ENCODE measurements at places on chromosomes 4 and X. TPM values are rescaled to one million over a fixed set of nuclear protein-coding genes. Genes with fewer than 3 reads are reported as not detected.

- no peak for DNase-seq
Measured at GRCh38 chr4:77196866-77197265, 39.9 kb downstream of the CCNG2 start.

GRCh38 chr4:41241919-41242318, 14.8 kb upstream of the UCHL1 start:
- DNase-seq, result no peak

GRCh38 chrX:40247848-40248622, 150.3 kb upstream of the BCOR start:
- DNase-seq, result no peak

- no peak for DNase-seq
Measured at GRCh38 chrX:22078117-22078516, 46.0 kb downstream of the PHEX start.

GNPDA2 gene
- 41.4 TPM for total RNA-seq

DNA sequence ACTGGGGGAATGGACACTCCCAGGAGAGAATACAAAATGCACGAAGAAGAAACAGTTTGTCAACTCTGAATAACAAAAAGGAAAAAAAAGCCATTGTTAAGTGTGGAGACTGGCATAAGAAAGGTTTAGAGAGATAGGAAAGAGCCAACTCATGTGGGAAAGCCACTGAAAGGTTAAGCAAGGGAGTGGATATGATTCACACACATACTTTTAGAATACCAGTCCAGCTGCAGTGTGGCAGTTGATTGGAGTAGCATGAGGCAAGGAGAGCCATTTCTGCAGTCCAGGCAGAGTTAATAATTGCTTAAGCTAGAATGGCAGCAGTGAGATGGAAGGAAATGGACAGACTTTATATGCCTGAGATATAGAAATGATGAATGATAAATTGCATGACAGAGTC, 36.9 kb upstream of the ADAD1 start:
- peak; percentile 81 for DNase-seq

- DNase-seq, result peak; percentile 41
Measured at GRCh38 chrX:77820091-77820727, 34.2 kb upstream of the ATRX start.

DNA sequence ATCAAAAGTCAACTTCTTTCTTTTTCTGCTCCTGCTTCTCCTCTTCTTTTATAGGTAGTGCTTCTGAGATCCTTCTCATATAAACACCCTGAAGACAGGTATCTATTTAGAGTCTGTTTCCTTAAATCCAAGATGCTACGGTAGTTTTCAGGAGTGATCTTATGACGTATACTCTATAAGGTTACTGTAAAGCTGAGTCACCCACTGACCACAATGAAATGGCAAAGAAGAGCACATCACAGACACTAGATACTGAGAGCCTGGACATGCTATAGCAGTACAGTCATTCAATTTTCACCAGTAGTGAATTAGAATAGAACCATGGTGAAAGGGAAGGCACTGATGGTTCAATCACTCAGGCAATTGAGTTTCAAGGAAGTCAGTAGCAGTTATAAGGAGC, 412.5 kb downstream of the ADAM29 start:
- DNase-seq, result peak; percentile 18

DNA sequence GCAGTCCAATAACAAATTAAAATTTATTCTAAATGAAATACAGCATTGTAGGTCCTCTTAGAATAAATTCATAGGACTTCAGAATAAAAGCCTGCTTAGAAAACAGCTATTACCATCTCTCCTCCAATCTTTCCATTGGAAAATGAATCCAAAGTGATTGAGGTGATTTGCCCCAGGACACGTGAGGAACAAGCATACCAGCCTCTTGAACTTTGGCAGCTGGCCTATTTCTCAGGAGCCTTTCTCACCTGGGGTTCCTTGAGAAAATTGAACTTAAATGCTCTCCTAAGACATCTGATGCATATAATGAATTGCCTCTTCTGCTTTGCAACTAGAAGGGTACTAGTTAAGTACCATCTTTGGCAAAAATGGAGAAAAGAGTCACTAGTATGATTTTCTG, 13.5 kb downstream of the ARHGAP24 start:
- no peak for DNase-seq

GRCh38 chr4:74005528-74005927, 7.1 kb upstream of the CXCL5 start:
- DNase-seq, result no peak

NLGN3 gene
- total RNA-seq, result 1.5 TPM

FRG2 gene
- not detected for total RNA-seq

KLHL2 gene
- total RNA-seq, result 43.6 TPM

DNA sequence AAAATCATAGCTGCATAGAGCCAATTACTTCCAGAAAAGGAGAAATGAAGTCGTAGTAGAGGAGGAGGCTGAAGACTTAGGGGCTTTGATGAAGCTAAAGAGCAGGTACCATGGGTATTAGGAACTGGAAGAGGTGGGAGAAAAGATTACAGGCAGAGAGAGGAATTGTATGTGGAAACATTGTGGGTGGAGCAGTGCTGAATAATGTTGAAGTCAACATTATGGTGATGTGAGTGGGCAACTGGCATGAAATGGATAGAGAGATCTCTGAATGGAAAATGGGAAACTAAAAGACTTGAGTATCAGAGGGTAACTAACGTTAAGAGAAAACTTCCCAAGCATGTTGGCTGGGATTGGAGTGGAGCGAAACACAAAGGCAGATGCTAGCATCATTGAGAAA, 92.5 kb downstream of the AREG start:
- DNase-seq, result peak; percentile 31

FAM184B gene
- not detected for total RNA-seq

DNA sequence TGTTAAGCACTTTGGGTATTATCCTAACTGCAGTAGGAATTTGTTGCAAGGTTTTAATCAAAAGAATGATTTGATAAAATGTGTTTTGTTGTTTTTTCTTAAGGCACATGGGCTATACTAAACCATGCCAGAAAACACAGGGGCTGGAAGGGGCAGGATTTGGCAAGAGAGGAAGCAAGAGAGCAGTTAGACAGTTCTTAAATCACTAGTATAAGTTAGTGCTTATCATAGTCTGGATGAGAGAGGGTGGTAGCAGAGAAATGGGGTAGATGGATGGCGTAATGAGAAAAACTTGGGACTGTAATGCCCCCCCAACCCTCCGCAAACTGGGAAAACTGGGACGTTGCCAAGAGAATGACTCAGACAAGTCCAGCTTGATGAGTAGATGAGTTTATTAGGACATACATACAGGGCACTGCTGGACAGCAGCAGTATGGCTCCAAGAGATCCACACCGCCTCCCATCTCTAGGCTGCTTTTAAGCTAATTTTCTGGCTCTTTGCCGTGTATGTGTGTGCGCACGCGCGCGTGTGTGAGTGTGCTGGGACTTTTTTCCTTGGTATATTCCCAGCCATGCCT, 151.5 kb downstream of the PDLIM5 start:
- DNase-seq, result peak; percentile 64

AFP gene
- total RNA-seq, result 0.90 TPM

DNA sequence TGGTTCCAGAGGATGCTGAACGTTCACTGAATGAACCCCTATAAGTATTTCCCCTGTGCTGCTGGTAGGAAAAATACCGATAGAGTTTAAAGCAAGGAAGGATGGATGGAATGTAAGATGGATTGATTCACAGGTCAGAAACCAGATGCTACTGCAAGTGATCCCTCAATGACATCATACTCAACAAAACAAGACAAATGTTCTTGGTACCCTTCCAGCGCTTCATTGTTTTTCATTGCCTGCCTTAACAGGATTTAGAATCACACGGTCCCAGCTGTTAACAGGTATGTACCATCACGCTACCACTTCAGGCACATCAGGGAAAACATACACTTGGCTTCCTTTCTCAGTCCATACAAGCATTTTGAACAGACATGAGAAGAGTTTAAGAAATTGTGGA, 118.1 kb upstream of the TLR3 start:
- peak; percentile 23 for DNase-seq

- no peak for DNase-seq
Measured at GRCh38 chr4:42315231-42315630, 82.1 kb upstream of the SHISA3 start.

GRCh38 chr4:83283181-83283580, 1.4 kb downstream of the COQ2 start:
- no peak for DNase-seq

DNA sequence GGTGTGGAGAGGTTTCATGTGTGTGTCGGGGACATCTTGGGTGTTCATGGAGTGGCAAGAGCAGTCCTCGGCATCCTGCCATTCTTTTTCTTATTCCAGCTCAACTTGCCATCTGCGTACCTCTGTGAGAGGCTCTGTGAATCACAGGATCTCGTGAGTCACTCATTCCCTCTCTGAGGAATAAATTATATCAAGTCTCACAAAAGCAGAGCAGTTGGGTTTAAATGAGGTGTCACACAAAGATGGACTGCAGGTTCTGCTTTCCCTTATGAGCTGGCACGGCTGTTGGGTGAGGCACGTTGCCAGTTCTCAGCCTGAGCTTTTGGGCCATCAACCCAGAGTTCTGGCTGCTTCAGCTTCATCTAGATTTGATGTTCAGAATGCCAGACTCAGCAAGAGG, 6.8 kb upstream of the OCIAD2 start:
- peak; percentile 91 for DNase-seq

- no peak for DNase-seq
Measured at GRCh38 chrX:19721726-19722370, 165.6 kb downstream of the SH3KBP1 start.
